ENCODE measurements at places on chromosomes 4 and X. TPM values are rescaled to one million over a fixed set of nuclear protein-coding genes. Genes with fewer than 3 reads are reported as not detected.

DNA sequence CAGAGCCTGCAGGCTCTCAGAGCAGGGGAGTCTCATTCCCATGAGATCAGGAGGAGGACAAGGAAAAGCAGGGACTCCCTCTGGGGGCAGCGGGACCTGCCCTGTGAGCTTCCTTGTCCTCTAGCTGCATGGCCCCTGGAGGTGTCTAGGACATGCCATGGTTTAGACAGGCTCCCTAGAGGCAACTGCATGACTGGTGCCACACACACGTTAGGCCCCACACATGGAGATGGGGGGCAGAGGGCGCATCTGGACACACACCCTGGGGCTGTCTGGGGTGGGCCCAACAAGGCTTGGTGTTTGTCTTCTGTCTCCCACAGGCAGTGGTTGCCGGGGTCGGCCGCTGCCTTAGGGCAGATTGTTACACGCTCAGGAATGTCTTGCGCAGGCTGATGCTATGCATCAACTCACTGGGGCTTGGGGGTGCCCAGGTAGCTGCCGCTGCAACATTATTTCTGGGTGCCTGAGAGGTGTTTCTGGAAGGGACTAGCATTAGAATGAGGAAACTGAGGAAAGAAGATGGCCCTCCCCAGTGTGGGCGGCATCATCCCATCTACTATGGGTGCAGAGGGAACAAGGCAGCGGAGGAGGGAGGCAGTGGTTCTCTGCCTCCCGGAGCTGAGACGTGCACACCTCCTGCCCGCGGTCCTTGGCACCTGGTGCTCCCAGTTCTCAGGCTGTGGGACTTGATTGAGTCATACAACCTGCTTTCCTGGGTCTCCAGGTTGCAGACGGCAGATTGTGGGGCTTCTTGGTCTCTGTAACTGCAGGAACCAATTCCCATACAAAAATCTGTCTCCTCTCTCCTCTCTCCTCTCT, 32.1 kb upstream of the GPR78 start:
- no peak for DNase-seq

- DNase-seq: no peak
These were observed 1347.1 kb upstream of the PABPC4L start for GRCh38 chr4:135548711-135549110.

DNA sequence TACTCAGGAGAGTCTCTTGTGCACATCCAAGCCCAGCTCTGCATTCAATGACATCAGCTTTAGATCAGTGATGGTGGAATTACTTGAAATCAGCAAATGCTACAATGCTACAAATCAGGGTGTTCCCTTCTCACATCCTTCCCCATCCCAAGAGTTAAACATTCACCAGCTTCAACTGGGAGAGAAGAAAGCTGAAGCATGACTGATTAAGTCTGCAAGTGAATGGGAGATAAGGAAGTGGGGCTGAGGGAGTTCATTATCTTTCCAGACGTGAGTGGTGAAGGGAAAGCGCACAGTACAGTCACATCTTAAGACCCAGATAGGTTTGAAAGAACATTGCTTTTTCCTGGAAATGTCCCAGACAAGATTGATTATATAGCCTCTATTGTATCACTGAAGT, 26.2 kb upstream of the MAP9 start:
- no peak for DNase-seq

Gene BEX1
- 13.2 TPM for total RNA-seq

GRCh38 chr4:73832651-73833237, 3.7 kb upstream of the CXCL6 start:
- no peak for DNase-seq

GRCh38 chrX:13750204-13750603, 15.7 kb downstream of the OFD1 start:
- no peak for DNase-seq

DNA sequence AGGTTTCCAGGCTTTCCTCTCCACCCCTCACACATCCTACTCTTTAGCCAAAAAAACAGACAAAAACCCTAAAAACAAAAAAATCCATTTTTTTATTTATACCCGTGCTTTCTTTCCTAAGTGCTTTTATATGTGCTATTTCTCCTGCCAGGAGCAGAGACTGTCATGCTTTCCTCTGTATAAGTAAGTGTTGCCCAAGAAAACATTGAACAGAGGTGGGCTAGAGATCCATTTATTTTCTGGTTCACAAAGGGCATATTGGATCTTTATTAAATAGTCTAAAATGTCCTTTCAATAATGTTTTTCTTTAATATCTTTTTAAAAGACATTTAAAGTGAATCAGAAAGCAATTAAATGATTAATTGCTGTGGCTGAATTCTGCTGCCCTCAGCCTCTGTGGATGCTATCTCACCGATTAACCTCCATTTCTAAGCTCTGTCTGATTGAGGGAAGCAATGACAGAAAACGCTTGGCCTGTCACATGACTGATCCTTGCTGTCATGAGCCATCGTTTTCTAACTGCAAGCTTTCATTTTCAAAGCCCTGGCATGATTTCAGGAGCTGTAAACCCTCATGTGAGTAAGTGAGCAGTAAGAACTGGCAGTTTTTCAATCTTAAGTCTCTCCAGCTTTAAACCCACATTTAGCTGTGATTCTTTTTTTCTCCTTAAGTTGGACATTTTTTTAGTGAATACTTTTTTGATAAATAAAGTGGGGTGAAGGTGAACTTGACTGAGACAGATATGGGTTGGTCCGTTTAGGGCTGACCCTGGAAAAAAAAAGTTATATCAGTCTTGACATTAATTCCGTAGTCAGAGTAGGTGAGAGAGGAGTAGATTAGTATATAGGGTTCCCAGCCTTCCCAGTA, 180.7 kb upstream of the PGRMC2 start:
- no peak for DNase-seq

GRCh38 chr4:16035843-16036242, 48.0 kb downstream of the PROM1 start:
- no peak for DNase-seq

Gene DRP2
- total RNA-seq: 0.15 TPM

- DNase-seq: no peak
These were observed 688 bp upstream of the EVC start for GRCh38 chr4:5710065-5710960.

Gene DDX53
- not detected for total RNA-seq

DNA sequence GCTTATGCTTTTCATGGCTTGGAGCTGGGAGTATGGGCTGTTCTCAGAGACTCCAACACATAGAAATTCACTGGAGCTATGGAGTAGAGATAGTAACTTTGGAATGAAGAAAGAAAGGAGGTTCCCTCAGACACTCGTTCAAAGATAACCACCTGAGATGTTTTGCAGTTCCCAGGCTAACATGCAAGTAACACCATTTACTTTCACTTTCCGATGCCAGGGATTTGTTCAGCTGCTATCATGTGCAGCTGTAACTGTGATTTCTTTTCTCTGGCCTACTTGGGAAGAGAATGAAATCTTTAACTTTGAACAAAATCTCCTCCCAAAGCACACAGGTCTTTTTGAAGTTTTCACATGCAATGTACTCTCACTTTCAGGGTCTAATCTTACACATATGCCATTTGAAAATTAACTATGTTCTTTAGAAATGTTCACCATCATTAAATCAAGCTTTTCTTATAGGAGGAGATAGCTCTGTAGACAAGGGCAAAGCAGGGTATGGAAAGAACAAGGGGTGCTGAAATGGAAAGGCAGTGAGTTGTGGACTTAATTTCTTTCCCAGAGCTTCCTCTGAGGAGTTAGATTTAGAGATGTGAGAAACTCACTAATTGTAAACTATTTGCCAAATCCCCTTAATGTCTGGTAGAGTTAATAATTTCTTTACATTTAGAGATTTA, 514.3 kb downstream of the PDHA2 start:
- no peak for DNase-seq

Gene CHRDL1
- 15.4 TPM for total RNA-seq

Gene PPP4R3C
- not detected for total RNA-seq

- DNase-seq: no peak
These were observed 55.4 kb downstream of the ZNF827 start for GRCh38 chr4:145883101-145883694.

Gene NDST4
- not detected for total RNA-seq

DNA sequence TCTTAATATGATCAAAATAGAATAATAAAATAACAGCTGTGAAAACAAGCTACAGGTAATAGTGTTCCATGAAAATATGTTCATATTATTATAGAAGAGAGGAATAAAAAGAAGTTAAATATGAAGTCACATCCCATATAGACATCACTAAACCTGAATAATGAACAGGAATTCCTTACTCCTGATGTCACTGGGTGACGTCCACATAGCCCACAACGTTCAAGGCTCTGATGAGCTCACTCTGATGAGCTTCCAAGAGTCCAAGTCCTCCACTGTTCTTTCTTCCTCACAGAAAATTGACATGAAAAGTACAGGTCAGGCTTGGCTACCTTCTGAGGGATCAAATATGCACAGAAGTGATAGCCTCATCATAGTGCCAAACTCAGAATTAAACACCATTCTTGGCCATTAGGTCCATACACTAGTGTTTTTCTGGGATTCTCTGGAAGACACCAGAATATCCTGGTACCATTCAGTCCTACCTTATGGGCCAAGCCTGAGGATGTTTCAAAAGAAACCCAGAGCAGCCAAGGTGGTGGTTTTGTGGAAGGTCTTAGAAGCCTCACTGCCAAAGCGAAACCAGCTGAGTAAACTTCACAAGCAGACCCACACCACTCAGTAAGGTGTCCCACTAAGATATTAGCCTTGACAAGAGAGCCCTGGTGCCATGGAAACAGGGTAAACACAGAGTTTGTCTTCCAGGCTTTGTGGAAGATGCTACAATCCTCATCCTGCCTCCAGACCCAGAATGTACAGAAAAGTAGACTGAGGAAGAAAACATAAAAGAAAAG, 138.4 kb upstream of the HHIP start:
- no peak for DNase-seq

- no peak for DNase-seq
These were observed 3.4 kb downstream of the HTT-AS start for GRCh38 chr4:3070709-3071500.

Measured in right cardiac atrium (tissue), 5 donors.